ENCODE measurements at places on chromosomes 3 and 15.

GRCh38 chr3:172040981-172041963 is 1.9 kb downstream of the FNDC3B start:
- DNase-seq: no peak

GRCh38 chr3:88460369-88460768 is 310.6 kb downstream of the C3orf38 start:
- no peak for DNase-seq

GRCh38 chr3:48387634-48388033 is 15.6 kb downstream of the FBXW12 start:
- DNase-seq: peak; percentile 21

DNA sequence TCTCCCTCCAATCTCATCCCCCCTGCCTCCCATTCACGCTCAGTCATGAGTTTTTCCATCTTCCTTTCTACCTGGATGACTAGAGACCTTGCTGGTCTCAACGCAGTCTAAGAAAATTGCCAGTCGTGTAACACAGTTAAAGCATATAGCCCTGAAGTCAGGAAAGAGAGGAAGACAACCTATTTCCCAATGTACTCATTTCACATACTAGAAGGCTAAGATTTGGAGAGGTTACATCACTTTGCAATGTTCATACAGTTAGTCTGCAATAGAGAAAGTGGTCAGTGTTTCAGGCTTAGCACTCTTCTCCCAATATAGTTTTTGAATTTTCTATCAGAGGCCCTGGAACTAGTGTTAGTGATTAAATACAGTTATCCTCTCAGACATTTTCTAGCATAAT is 278.6 kb downstream of the EDEM1 start:
- no peak for DNase-seq

DNA sequence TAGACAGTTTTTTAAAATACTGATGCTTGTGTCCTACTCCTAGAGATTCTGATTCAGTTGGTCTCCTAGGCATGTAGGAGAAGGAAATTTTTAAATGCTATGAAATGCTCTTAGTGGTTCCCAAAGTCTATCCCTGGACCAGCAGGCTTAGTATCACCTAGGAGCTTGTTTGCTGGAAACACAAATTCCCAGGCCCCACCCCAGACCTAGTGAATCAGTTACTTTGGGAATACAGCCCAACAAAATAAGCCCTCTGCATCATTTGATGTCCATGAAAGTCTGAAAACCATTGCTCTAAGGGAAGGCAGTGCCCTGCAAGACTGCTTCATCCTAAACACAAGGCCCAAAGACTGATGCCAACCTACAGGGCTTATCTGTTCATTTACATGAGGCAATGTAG is 36.3 kb downstream of the CCNL1 start:
- no peak for DNase-seq

- no peak for DNase-seq
Measured at GRCh38 chr3:11373654-11374053, 101.5 kb downstream of the ATG7 start.

DNA sequence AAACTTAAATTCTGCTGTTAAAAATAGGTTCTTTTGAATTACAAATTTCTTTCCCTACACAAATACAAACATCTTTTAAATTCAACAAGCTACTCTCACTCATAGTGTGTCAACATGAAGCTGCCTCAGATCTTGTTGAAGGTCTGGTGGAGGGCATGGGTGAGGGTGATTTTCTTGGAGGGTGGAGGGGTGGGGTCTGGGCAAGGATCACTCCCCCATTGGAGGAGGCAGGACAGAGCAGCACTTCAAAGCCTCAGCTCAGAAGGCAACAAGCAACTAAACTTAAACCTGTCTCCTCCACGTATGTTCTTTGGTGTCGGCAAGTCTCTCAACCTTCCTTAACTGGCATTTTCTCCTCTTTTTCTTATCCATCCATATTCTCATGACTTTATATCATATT is 730.9 kb downstream of the NR2F2 start:
- DNase-seq: no peak

GRCh38 chr15:40439960-40440742 is 602 bp upstream of the BAHD1 start:
- peak; percentile 51 for DNase-seq

DNA sequence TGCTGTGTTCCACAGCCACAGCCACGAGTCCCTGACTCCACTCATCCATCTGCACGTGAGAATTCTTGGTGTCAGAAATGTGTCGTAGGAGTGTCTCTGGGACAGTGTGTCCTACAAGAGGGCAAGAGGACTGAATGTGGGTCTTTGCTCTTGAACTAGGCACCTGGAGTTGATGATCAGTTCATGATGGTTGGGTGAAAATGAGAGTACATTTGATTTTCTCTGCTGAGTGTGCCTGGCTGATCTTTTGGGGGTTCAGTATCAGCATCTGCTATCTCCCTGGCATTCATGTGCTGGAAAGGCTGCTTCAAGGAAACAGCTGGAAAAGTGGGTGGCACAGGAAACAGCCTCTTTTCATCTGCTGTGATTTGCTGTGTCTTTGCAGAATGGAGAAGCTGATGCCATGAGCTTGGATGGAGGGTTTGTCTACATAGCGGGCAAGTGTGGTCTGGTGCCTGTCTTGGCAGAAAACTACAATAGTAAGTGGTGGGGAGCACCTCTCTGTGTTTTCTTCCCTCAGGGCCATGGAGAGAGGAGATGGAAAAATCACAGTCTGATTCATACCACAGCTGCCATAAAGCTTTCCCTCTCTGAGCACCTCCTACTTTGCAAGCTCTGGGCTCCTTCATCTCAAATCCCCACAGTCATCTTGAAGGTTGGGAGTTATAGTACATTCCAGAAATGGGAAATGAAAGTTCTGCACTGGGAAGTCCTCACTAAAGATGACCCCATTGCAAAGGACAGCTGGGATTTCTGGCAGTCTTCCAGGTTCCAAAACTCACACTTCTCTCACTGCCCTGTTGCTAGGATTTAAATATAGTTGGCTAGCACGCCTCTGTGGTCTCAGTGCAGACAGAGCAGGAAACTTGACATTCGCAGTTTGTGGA is 17.8 kb downstream of the TF start:
- no peak for DNase-seq

GRCh38 chr3:157789162-157789561 is 285.9 kb upstream of the VEPH1 start:
- no peak for DNase-seq

GRCh38 chr3:130658678-130659077 is 88.0 kb downstream of the PIK3R4 start:
- DNase-seq: peak; percentile 28

GRCh38 chr3:141278196-141279076 is 46.8 kb downstream of the PXYLP1 start:
- peak; percentile 53 for DNase-seq

DNA sequence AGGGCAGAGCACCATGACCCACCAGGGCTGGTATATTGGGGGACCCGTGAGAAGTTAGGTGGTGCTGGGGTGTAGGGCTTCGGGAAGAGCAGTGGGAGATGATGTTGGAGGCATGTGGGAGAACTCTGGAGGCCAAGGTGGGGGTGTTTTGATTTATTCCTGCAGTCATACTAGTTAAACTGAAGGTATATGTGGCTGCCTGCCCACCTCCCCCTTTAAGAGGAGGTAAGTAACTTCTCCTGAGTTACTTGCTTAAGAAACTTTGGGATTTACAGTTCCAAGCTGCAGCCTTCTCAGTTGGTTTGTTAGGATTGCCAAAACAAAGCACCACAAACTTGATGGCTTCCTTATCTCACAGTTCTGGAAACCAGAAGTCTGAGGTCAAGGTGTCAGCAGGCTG is 73.1 kb upstream of the AGBL1 start:
- no peak for DNase-seq

DNA sequence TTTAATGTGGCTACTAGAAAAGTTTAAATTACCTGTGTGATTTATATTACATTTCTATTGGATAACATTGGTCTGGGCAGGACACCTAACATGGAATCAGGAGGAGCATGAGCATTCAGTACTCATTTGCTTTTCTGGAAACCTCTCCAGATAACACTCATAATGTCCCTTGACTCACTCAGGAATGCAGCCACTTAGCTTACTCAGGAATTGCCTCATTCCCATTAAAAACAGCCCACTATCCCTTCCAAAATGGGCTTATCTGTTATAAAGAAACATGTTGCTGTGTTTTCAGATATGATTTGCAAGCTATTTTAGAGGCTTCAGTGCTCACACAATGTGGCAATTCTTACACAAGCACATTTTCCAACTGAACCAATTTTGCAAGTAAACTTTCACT is 17.1 kb downstream of the GBE1 start:
- DNase-seq: peak; percentile 91

- peak; percentile 100 for DNase-seq
Measured at GRCh38 chr3:177615015-177615414, 417.7 kb upstream of the TBL1XR1 start.

- DNase-seq: no peak
Measured at GRCh38 chr3:101845425-101845824, 3.9 kb upstream of the NFKBIZ start.

DNA sequence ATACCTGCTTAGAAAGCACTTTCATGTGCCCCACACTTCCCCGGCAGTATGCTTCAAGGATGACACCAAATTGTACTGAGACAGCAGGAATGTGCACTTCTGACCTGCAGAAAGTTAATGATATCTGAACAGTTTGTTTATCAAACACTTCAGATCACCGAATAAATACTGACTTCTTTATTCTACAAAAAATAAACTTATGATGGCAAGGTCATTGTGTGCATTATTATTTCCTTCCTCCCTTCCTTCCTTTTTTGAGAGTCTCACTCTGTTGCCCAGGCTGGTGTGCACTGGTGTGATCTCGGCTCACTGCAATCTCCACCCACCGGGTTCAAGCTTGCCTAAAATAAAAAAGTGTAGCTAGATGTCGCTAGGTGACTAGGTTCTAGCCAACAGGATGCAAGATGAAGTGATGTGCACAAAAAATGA is 80.3 kb downstream of the FAIM start:
- no peak for DNase-seq

- no peak for DNase-seq
Measured at GRCh38 chr3:54366839-54367238, 244.5 kb downstream of the CACNA2D3 start.

GRCh38 chr3:153171256-153171655 is 9.2 kb downstream of the RAP2B start:
- no peak for DNase-seq

- no peak for DNase-seq
Measured at GRCh38 chr15:76299786-76300185, 11.5 kb downstream of the ETFA start.

DNA sequence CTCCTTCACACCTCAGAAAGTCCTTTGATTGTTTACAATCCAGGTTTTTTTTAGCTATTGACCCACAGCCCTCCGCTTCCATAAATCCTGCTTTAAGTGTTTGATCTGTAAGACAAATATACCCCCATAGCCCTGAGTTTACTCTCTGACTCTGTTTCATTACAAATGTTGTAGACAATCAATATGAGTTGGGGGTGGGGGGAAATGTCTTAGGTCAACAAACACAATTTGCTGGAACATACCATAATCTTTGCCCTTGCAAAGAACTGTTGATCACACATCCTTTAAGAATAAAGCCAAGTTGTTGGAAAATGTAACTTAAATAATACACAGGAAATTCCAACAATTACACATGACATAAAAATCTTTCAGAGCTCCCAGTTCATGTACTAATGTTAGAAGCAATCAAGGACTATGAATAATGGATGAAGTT is 301.8 kb upstream of the SEMA6D start:
- DNase-seq: peak; percentile 40
